ENCODE measurements at places on chromosomes 6 and 20.

DNA sequence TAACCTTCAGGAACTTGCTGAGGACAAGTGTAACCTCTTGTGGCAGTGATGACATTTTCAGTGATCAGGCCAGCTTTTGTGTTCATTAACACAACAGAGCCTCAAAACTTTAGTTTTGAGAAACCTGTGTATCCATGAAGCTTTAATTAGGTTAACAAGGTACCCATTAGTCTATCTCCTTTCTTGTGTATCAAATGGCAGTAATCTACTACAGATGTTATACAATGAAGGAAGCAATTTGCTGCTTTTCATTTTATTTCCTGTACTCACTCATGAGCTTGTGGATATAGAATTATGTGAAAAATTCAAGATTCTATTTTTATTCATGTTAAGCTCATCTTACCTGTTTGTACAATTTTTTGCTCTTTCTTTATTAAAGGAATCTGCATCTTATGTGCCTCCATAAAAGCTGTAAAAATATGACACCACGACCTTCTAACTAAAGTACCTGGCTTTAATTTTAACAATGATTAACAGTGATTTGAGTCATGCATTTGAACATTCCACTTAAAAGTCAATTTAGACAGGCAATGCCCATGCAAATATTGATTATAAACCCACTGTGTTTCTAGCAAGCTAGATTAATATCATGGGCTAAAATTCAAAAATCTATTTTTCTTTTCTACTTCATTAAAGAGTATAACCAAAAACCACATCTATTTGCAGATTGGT lies 897.3 kb downstream of the KIF16B start:
- no peak for DNase-seq

DNA sequence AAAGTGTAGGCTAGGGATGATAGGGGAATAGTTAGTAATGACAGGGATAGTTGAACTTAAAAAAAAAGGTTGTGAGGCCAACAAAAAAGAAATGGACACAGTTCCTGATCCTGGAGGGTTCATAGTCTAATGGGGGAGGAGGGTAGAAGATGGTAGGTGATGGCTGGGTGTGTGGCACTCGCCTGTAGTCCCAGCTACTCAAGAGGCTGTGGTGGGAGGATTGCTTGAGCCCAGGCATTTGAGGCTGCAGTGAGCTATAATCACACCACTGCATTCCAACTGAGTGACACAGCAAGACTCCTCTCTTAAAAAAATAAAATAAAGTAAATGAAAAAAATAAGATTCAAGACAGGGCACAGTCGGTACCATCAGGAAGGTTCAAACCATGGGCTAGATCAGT lies 2.4 kb upstream of the MICB start:
- DNase-seq, result no peak

DNA sequence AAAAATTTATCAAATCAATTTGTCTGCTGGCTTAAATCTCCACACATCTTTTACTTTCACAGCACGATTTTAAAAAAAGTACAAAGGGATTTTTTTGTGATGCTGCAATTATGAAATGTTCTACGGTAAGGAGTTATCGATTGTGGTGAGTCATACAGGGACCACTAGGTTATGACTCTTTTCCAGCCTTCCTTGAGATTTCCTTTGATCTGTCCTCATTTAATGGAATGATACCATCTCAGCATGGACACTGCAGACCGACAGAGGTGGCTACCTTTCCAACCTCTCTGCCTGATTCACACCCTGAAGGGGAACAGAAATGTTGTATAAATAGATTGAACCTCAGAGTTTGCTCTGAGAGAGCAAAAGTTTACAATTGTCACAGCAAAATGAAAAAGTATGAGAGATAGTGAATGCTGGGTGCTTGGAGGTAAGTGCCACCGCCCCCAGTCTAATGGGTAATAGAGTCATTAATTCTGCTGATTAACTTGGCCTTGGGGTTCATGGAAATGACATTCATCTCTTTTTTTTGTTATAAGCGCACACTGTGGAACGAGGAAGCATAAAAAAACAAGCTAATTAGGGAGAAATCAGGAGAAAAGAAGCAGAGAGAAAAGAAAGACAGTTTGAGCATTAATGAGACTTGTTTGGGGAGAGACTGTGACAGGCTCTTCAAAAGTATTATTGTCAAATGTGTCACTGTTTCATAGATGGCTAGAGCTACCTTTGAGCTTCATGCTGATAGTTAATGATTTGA lies 306.0 kb downstream of the RNF144B start:
- no peak for DNase-seq

DNA sequence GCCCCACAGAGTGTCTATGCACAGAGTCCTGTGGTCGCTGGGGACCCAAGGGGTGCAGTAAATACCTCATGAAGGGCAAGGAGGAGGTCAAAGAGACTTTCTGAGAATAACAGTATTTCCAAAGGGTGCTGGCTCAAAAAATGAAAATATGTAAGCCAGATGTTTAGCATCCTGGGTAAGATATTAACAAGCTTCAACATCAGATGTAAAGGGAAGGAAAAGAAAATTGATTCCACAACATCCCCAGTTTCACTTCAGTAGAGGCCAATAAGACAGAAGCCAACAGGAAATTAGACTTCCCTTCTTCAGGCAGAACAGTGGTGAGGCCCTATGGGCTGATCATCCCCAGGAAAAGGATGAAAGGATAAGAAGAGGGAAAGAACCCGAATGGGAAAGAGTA lies 434.7 kb downstream of the PRKN start:
- no peak for DNase-seq

DNA sequence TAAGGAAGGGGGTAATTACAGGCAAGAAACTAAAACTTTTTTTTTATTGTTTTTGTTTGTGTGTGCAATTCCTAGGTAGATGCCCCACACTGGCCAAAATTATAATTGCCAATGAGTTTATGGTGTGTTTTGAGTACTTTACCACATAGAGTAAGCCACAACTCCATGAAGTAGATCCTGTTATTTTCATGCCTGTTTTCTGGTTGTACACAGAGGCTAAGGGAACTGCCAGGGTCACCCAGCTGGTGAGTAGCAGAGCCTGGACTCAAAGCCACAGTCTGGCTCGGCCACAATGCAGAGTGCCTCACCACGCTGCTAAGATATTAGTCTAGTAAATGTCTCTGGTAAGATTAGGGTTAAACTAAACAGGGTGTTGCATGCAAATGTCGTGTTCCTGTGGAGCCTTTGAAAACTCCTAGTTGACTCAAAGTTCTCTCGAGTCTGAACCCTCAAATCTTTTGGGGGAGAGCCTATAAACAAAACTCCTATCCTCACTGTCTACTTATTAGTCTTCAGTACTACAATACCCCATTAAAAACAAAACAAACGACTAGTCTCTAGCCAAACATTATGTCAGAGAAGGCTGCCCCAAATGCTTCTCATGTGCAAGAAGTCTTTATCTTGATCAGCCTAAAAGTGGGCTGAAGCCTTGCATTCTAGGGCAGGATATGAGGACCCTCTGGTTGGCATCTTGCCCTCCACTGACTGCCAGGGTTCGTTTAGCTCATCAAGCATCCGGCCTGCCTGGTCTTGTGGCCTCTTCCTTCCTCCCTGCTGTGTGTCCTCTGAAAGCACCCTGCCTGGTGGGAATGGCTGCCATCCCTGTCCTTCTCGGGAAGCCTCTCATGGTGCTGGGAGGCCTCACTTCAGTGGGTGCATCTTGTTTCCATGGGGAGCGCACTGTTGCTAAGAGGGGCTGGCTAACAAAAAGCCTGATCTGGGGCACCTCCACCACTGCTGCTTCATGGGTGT lies 4.2 kb downstream of the DUSP22 start:
- no peak for DNase-seq

- DNase-seq, result no peak
Observed at GRCh38 chr6:64547594-64548268, 912.1 kb downstream of the PHF3 start.

GRCh38 chr20:45523821-45524220 lies 8.4 kb upstream of the SPINT3 start:
- no peak for DNase-seq

GRCh38 chr6:80226151-80226550 lies 119.7 kb downstream of the BCKDHB start:
- no peak for DNase-seq

DNA sequence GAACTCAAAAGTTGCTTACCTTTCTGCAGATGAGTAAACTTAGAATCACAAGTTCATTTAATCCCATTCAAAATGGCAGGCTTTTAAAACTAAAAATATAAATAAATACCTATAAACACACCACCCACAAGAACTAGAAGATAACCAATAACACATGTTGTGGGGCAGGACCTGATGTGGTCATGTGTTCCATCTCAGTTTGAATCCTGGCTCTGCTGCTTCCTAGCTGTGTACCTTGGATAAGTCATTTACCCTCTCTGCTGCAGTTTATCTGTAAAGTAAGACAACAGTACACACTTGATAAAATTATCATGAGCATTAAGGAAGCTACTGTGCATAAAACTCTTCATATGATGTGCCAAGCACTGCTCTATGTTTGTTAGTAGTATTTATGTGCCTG lies 22.0 kb downstream of the TRIM27 start:
- no peak for DNase-seq

DNA sequence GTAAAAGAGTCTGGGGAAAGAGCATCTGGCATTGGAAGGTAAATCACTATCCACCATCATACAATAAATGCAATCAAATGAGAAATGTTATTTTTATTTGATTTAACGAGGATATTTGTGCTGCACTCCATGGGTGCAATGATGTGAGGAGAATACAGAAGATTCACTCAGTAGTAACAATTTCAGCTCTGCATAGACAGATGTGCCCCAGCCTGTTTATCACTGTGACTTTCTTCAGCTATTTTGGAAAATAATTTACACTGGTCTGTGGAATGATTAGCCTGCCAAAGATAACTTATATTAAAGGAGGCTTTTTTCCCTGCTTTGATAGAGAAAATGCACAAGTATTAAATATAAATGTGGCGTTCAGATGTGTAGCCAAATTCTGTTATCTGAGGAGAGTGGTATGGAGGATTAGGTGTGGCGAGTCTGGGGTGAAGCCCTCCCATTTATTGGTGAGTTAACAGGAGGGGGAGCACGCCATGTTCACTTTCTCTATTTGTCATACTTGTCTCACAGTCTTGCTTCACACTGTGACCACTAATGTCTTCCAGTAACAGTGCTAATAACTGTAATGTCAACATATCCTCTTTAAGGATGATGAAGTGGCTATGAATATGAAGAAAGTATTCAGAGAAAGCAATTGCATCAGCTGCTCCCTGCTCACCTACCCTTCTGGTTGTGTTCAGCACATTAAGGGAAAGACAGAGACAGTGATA lies 645.6 kb downstream of the MMUT start:
- DNase-seq, result no peak

DNA sequence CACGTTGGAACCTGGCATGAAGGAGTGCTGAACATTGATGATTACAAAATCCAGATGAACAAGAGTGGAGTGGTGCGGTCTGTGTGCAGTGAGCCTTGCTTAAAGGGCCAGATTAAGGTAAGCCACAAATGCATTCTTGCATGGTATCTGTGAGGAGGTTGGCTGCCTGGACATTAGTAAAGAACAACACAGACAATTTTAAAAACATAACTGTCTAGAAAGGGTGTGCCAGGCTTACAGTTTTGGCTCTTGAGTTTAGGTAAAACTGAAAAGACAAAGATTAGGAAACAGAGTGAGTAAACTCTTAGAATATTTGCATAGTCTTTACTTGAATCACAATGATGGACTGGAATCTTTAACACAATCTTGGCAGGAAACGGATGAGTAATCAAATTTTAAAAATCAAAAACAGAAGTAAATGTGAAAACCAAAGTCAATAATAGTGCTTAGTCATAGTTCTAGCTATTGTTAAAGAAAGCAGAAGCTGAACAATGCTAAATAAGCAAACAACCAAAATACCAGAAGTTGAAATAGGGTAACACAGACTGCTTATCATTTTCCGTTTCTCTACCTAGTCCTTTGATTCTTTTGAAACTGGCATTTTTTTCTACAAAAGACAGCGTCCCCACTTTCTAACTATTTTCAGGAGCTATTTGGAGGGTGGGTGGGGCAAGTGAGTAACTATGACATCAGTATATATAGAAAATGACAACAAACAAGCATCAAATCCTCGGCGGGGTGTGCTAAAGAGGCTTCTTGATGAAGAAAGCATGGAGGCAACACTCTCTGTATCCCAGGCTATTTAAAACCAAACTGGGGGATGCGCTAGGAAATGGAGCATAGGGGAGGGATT lies 185.8 kb upstream of the RAB32 start:
- DNase-seq, result peak; percentile 48

GRCh38 chr6:143196525-143197225 lies 136.0 kb downstream of the AIG1 start:
- no peak for DNase-seq

GRCh38 chr20:7449269-7449668 lies 491.0 kb downstream of the HAO1 start:
- no peak for DNase-seq

- no peak for DNase-seq
Observed at GRCh38 chr20:44720621-44720996, 5.4 kb downstream of the CCN5 start.

DNA sequence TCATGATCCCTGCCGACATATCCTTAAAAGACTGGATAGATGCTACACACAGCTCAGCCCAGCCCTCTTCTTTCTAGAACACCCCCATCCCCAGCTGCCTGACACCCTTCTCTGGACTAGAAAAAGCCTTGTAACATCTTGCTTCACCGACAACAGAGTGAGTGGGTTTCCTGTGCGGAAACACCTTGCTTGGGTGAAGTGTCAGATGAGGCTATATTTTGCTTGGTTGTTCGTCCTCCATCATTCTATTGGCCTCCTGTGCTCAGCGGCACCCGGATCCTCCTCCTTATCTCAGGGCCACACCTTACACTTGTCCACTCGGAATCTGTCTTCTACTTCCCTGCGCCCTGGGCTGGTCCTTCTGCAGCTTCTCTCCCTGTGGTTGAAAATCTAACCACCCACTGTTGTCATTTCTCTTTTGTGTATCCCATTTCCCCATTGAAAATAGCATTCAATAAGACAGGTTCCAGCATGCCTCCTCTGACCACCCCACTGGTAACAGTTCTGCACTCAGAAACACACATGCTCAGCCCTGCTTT lies 101.3 kb upstream of the MLN start:
- no peak for DNase-seq

All from trophoblast cell (in vitro differentiated cells and primary cell).